HepG2 (cell line): ENCODE measurements at places on chromosomes 4 and X. TPM values are rescaled to one million over a fixed set of nuclear protein-coding genes. Genes with fewer than 3 reads are reported as not detected.
A peak's percentile ranks its signal among the peaks of the same experiment; 100 is the strongest.

DNA sequence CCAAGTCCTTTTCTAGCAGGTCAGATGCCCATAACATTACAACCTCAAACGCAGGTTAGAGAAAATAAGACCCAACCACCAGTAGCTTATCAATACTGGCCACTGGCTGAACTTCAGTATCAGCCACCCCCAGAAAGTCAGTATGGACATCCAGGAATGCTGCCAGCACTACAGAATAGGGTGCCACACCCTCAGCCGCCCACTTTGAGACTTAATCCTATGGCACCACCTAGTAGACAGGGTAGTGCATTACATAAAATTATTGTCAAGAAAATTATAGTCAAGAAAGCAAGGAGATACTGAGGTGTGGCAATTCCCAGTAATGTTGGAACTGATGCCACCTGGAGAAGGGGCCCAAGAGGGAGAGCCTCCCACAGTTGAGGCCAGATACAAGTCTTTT is 19.9 kb upstream of the TRIM61 start:
- DNase-seq = peak; percentile 16

GRCh38 chrX:108064613-108065012 is 19.7 kb downstream of the VSIG1 start:
- DNase-seq = no peak

- DNase-seq = no peak
Measured at GRCh38 chr4:44210750-44211149, 237.9 kb downstream of the KCTD8 start.

- no peak for DNase-seq
Measured at GRCh38 chr4:122747883-122748282, 15.4 kb downstream of the BBS12 start.

DNA sequence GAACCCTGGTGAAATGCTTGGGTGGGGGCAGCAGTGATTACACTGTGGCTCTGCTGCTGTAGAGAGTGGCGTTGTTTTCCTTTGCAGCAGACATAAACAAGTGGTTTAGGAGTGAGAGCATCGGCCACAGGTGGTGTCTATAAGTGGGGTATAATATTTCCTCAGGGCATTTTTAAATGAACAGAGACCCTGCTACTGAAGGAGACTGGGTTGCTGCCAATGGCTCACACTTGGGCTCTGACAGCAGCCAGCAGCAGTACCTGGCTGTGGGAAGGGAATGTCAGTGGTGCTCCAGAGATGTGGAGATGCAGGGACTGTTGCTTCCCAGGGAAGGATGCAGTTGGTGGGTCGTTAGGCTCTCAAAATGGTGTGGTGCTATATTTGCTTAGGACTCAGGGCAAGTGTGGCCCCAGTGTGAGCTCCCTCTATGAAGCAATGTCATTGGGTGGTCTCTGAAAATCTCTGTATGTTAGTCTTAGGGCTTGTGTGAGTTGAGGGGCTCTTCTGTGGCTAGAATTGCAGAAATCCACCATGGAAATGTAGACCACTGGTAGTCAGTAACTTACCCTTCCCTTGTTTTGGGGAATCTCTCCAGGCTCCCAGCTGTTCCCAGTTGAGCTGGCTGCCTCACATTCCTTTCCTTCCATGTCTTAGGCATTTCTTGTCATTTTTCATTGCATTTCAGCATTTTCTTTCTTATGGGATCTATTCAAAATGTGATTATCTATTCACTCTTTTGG is 1023.0 kb upstream of the GRID2 start:
- DNase-seq = no peak

- no peak for DNase-seq
Measured at GRCh38 chr4:145347684-145348083, 134.0 kb upstream of the SMAD1 start.

DNA sequence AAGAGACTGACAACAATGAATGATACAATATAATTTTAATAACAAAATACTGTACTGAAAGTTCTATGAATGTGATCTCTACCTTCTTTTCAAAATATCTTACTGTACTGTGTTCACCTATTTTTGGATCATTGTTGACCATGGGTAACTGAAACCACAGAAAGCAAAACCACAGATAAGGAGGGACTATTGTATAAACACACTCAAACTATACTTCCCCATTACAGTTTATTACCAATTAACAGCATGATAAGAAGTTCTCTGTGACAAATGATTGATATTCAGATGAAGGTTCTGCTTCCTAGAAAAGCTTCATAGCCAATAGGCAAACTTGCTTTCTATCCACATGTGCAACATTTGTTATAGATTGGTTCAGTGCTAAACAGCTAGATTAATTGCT is 50.1 kb downstream of the GABRG1 start:
- DNase-seq = no peak

GRCh38 chr4:76238701-76239100 is 12.8 kb upstream of the FAM47E start:
- no peak for DNase-seq

- no peak for DNase-seq
Measured at GRCh38 chrX:40009890-40010289, 87.9 kb downstream of the BCOR start.

- no peak for DNase-seq
Measured at GRCh38 chr4:121189326-121190215, 25.4 kb upstream of the TNIP3 start.

GRCh38 chr4:68951806-68952585 is 392 bp upstream of the UGT2A3 start:
- peak; percentile 39 for DNase-seq

- DNase-seq = no peak
Measured at GRCh38 chr4:78222575-78223186, 165.6 kb downstream of the FRAS1 start.

GRCh38 chr4:101018836-101019235 is 328.5 kb downstream of the PPP3CA start:
- DNase-seq = no peak

GRCh38 chr4:125520258-125520990 is 205.7 kb downstream of the FAT4 start:
- no peak for DNase-seq

GRCh38 chr4:172124656-172125308 is 311.6 kb downstream of the GALNTL6 start:
- DNase-seq = no peak

DNA sequence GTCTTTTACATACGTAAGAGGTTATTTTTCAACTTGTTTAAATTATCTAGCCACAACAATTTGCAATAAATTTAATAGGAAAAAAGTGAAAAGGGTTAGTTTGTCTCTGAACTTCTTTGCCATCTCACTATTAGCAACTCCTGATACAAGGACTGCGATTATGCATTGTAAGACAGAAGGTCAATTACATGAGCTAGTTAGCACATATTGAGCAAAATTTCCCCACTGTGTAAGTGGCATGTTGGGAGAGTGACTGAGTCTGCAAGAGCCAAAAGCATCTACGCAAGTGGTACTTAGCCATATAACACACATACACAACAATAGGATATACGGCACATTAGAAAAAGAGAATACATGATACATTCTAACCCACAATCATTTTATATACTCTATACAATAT is 927.2 kb downstream of the STPG2 start:
- DNase-seq = no peak

- no peak for DNase-seq
Measured at GRCh38 chr4:36067116-36067515, 177.2 kb downstream of the ARAP2 start.

DNA sequence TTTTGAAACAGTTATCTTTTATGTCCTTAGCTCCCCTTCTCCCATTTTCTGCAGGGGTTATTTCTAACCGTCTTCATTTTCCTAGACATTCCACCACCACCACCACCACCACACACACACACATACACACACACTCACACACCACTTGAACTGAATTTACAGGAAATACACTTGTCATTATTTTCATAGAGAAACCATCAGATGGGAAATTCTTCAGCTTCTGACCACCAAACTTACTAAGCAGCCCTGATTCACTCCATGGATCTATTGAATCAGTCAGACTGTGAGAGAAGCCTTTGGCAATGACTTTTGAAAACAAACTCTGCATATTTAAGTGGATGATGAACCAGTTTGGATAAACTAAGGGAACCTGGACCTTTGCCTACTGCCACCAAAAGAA is 210.1 kb upstream of the NHS start:
- no peak for DNase-seq

DNA sequence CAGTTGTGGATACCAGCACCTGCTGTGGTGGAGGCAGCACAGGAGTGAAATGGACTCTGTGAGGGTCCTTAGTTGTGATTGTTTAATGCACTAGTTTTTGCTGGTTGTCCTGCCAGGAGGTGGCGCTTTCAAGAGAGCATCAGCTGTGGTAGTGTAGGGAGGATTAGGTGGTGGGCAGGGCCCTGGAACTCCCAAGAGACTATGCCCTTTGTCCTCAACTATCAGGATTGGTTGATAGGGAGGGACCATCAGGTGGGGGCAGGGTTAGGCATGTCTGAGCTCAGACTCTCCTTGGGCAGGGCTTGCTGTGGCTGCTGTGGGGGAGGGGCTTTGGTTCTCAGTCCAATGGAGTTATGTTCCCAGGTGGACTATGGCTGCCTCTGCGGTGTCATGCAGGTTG is 121.9 kb downstream of the RRAGB start:
- DNase-seq = no peak

GRCh38 chr4:121057466-121057922 is 14.8 kb downstream of the NDNF start:
- no peak for DNase-seq

DNA sequence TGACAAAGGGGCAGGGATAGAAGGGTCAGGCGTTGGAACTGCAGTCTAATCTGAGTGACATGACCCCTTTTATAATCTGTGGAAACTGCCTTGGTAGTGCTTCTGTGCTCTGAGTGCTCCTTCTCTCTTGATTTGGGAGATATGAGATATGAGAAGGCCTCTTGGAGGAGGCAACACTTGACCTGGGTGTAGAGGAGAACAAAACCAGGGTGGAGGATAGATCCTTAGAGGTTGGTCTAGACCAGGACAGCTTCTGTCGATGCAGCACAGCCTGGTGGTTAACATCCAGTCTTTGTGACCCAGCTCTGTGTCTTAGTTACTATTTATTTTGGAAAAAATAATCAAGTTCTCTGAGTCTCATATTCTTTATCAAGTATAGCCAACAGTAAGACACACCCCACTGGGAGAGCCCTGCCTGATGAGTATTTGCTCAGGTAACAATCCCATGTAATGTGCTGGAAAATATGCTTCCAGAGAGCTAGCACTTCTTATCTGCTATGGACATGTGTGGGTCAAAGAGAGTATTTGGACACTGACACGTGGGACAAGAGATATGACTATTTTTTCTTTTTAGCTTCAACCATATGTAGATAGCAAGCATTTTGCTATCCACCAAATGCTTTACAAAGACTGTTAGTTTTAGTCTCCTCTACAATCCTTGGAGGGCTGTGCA is 9.1 kb downstream of the USP51 start:
- no peak for DNase-seq

DNA sequence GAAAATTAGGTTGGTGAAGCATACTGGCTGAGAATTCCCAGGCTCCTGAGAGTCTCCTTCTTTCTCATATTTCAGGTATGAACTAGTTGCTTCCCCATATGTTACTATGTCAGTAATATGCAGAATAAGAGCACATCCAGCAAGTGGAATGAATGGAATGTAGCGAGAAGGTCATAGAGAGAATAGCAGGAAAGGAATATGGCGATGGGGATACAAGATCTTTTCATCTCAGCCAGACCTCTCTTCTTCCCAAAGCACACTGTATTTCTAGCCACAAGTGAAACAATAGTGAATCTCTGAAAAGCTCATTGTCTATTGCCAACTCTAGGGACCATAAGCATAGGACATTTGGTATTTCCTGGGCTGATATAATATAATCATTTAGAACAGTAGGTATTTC is 54.6 kb upstream of the MMAA start:
- no peak for DNase-seq

GRCh38 chrX:39195156-39195555 is 393.9 kb downstream of the MID1IP1 start:
- no peak for DNase-seq

DNA sequence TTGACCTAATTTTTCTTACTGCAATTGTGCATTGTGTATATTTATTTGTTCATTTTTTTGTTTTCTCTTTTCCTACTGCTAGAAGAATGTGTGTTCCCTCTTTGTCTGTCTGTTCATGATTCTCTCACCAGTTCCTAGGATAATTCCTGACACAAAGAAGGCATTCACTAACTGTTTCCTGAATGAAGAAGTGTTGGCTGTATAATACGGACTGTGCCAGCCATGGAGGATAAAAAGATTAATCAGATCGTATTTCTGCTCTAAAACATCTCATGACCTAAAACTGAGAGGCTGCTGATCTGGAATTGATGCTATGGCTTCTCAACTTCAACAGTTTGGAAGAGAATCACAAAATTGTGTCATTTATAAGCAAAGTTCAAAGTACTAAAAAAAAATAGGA is 563.1 kb upstream of the FRG1 start:
- no peak for DNase-seq

DNA sequence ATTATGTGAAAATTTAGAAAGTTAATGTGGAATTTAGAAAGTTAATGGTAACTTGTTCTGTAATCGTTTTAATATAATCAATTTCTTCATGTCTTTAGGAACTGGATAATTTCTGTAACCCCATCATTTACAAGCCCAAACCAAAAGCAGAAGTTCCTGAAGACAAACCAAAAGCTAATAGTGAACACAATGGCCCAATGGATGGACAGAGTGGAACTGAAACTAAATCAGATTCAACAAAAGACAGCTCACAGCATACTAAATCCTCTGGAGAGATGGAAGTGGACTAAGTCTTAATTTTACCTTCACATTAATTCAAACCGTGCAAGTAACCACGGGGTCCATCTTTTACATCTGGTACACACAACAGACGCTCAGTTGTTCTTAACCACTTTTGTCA is 48.1 kb upstream of the PLK4 start:
- no peak for DNase-seq

- DNase-seq = peak; percentile 35
Measured at GRCh38 chrX:40176351-40177116, 78.8 kb upstream of the BCOR start.

DNA sequence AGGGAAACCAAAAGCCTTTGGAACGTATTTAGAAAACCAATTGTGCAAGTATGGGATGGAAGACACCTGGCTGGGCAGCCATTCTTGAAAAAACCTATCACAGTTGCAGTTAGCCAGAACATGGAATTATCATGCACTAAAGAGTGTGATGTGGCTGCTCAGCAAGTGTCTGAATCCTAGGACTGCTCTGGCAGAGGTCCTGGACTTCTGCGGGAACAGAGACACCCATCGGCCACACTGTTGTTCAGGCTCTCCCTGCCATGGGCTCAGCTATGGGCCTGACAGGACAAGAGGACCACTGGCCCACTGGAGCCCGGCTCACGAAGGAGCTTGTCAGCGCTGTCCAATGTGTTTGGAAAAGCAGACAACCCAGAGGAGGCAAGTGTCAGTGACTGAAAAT is 115.7 kb upstream of the GPC4 start:
- no peak for DNase-seq

Gene DRD5
- not detected in 2 replicates for total RNA-seq

Gene XPNPEP2
- total RNA-seq = 0.49 and 1.1 TPM in 2 replicates

Gene RTL3
- not detected in 2 replicates for total RNA-seq

Gene MXRA5
- total RNA-seq = not detected in 2 replicates

Gene SLC9A7
- total RNA-seq = 5.4 and 7.2 TPM in 2 replicates

Gene HS6ST2
- not detected in 2 replicates for total RNA-seq

Gene AFM
- total RNA-seq = 0.79 and 1.8 TPM in 2 replicates

Gene CPZ
- 0.38 and 0.58 TPM in 2 replicates for total RNA-seq

Gene SPANXN4
- not detected in 2 replicates for total RNA-seq

Gene GABRG1
- total RNA-seq = not detected in 2 replicates

Gene C4orf36
- total RNA-seq = not detected in 2 replicates

Gene EXOC1L
- not detected in 2 replicates for total RNA-seq

Gene PAGE4
- total RNA-seq = 1.1 and 1.4 TPM in 2 replicates

Gene CPE
- 94.9 and 268 TPM in 2 replicates for total RNA-seq

Gene DDX53
- total RNA-seq = not detected in 2 replicates

Gene SUPT20HL2
- total RNA-seq = not detected in 2 replicates

Gene FREM3
- not detected in 2 replicates for total RNA-seq

Gene NAP1L5
- 1.6 and 2.2 TPM in 2 replicates for total RNA-seq

Gene MAGEA1
- total RNA-seq = not detected in 2 replicates

Gene CT47B1
- total RNA-seq = not detected in 2 replicates
